ENCODE measurements at places on chromosomes 4 and X. TPM values are rescaled to one million over a fixed set of nuclear protein-coding genes. Genes with fewer than 3 reads are reported as not detected.

MAB21L2 gene
- 0.10 TPM for total RNA-seq

DNA sequence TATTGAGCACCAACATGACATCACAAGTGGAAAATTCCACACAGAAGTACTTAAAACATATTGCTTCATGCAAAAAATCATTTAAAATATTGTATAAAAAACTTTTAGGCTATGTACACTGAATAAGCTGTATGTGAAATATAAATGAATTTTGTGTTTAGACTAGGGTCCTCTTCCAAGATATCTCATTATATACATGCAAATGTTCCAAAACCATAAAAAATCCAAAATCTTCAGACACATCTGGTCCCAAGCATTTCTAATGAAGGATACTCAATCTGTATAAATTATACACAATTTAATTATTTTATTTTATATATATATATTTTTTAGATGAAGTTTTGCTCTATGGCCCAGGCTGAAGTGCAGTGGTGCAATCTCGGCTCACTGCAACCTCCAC is 10.1 kb upstream of the GSX2 start:
- DNase-seq = no peak

- DNase-seq = no peak
These were observed 23.4 kb upstream of the MSX1 start for GRCh38 chr4:4836044-4836443.

- DNase-seq = no peak
These were observed 371.1 kb upstream of the NR3C2 start for GRCh38 chr4:148813289-148813688.

DNA sequence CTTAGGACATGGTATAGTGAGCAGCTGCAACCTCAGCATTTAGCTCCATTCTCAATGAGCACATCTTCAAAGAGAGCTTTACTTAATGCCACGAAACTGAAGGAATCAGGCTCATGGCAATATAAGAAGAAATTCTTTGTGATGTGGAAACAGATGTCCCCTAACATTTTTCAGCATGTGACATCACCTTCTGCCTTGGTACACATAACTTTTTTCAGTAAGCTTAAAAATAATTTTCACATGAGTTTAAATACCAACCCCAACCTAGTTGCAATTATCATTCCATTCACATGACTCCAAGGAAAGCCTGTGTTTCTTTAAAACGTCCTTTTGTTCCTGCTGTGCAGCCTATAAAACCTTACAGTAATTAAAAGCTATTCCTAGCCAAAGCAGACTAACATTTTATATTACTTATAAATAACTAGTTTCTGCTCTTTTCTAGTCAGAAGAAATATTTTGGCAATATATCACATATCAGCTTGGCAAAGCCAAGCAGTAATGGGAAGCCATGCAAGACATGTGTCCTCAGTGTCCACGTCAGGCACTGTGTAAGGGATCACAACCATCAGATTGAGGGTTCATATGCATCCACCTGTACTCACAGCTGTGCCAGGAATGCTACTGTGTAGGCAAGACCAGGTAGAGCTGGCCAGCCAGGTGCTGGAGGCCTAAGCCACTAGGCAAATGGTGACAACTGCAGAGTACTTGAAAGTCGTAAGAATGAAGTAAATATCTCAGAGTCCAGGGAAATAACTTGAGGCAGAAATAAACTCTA is 466.6 kb downstream of the INPP4B start:
- DNase-seq = peak; percentile 85

TEX11 gene
- total RNA-seq = 0.88 TPM

PIN4 gene
- total RNA-seq = 36.6 TPM

CXCL3 gene
- 1.1 TPM for total RNA-seq

GRCh38 chr4:55321707-55322264 is 24.3 kb upstream of the SRD5A3 start:
- peak; percentile 57 for DNase-seq

FGFRL1 gene
- 3.1 TPM for total RNA-seq
